ENCODE measurements at places on chromosomes 7 and 10.

DNA sequence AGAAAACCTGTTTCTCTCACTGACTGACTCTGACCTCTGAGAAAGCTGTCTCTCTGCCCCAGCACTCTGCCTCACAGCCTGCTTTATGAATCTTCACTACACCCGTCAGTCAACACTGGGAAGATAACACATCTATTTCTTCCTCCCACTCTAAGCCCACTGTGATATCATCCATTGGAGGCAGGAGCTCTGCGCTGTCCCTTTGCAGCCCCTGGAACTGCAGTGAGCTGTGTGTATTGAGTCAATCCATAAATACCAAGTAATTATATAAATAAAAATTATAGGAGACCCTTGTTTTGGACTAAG is 17.2 kb upstream of the FXYD4 start:
- H3K27me3 ChIP-seq, result peaks cover 8% of the 10 kb centered on the region
- no peak overlapping the region for H3K4me3 ChIP-seq
- H3K36me3 ChIP-seq, result no peaks in the 10 kb centered on the region
- no peak for DNase-seq
- peaks cover 10% of the 10 kb centered on the region for H3K4me1 ChIP-seq

- DNase-seq, result no peak
- no peaks in the 10 kb centered on the region for H3K36me3 ChIP-seq
- no peaks in the 10 kb centered on the region for H3K4me1 ChIP-seq
- H3K27ac ChIP-seq, result no peak overlapping the region
- H3K4me3 ChIP-seq, result no peak overlapping the region
- H3K27me3 ChIP-seq, result peaks cover 8% of the 10 kb centered on the region
Measured at GRCh38 chr10:61040399-61041016, 96.5 kb upstream of the RHOBTB1 start.

- H3K27ac ChIP-seq, result no peak overlapping the region
- no peaks in the 10 kb centered on the region for H3K27me3 ChIP-seq
- DNase-seq, result no peak
- H3K36me3 ChIP-seq, result no peaks in the 10 kb centered on the region
- H3K4me1 ChIP-seq, result peaks cover 7% of the 10 kb centered on the region
Measured at GRCh38 chr10:110487411-110488331, 10.0 kb upstream of the DUSP5 start.

DNA sequence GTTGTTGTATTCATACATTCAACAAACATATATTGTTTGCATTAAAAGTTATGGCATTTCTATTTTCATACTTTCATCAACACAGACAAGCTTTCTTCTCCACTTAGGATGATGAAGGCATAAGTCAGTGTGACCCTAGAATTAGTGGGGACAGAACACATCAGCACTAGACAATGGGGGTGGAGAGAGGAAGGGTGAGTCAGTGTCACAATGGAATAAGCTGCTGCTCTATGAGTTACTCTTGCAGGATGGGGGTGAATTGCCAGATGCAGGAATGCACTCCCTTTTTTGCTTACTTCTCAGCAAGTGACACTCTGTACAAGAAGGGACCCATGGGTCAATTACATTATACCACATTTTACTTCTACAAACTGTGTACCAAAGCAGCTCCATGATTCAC is 74.0 kb downstream of the DGKI start:
- peaks cover 25% of the 10 kb centered on the region for H3K27me3 ChIP-seq
- peak overlapping the region; percentile 29 for H3K27ac ChIP-seq
- no peak overlapping the region for H3K4me3 ChIP-seq
- DNase-seq, result no peak
- peaks cover 2% of the 10 kb centered on the region for H3K36me3 ChIP-seq
- H3K4me1 ChIP-seq, result no peaks in the 10 kb centered on the region

DNA sequence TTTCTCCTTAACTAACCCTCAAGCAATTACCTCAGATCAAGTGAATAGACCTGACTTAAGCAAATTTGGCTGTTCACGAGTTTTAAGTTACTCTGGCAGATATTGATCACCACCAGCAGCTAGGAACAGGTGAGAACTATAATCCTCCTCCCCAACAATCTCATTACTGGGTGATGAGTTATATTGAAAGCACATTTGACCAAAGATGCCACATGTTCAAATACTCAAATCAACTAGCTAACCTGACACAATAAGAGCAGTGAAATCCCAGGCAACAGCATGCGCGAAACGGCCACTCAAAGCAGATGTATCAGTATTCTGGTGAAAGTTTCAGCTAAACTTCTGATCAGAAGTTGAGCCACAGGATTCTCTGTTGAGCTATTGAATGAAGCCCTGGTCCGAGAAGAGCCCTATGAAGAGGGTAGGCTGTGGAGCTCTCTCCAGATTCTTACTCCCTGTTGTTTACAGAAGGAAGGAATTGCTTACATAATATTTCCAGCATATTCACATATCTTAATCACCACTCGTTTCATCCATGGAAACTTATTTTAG is 52.6 kb downstream of the CAV1 start:
- no peak overlapping the region for H3K27ac ChIP-seq
- H3K4me1 ChIP-seq, result no peaks in the 10 kb centered on the region
- peaks cover 35% of the 10 kb centered on the region for H3K27me3 ChIP-seq
- DNase-seq, result no peak
- H3K4me3 ChIP-seq, result no peak overlapping the region

DNA sequence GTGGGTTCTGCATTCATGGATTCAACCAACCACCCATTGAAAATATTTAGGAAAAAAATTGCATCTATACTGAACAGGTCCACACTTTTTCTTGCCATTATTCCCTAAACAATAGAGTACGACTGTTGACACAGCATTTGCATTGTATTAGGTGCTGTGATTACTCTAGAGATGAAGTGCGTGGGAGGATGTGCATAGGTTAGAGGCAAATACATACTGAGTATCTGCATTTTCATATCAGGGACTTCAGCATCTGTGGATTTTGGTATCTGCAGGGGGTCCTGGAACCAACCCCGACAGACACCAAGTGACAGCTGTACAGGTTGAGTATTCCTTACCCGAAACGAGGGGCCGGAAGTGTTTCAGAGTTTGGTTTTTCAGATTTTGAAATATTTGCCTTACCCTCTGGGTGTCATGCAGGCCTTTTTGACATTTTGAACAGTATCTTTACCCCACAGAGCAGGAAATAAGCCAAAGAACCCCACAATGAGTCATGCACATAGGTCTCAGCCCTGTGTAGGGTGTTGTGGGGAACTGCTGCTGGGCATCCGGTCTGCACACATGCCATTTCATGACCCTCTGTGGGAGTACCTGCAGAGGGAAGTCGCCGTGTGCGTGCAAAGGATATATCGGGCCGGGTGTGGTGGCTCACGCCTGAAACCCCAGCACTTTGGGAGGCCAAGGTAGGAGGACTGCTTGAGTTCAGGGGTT is 14.5 kb downstream of the NUDT5 start:
- H3K4me3 ChIP-seq, result peak overlapping the region; percentile 73
- peak overlapping the region; percentile 80 for H3K27ac ChIP-seq
- H3K4me1 ChIP-seq, result peaks cover 18% of the 10 kb centered on the region
- peak; percentile 34 for DNase-seq
- H3K36me3 ChIP-seq, result no peaks in the 10 kb centered on the region
- no peaks in the 10 kb centered on the region for H3K27me3 ChIP-seq

DNA sequence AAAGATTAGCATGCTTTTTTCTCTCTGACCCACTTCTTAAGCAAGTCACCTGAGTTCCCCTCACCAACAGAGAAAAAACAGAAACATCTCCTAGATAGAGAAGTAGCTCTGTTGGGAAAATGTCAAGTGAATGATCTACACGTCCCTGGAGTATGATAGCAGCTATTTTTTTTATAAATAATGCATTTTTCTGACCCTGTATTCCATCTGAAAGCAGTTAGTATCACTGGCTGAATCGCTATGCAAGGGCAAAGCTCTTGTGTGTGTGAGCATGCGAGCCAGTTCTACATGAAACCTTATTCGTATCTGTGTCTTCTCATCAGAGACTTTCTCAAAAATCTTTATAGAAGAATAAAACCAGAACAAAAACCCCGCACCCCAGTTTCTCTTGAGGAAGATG is 8.2 kb downstream of the ANKMY2 start:
- H3K27me3 ChIP-seq, result no peaks in the 10 kb centered on the region
- DNase-seq, result no peak
- H3K4me1 ChIP-seq, result peaks cover 19% of the 10 kb centered on the region
- H3K36me3 ChIP-seq, result peaks cover 5% of the 10 kb centered on the region

- no peaks in the 10 kb centered on the region for H3K27me3 ChIP-seq
- H3K36me3 ChIP-seq, result peaks cover 2% of the 10 kb centered on the region
- H3K27ac ChIP-seq, result no peak overlapping the region
- no peak overlapping the region for H3K4me3 ChIP-seq
- no peak for DNase-seq
- H3K4me1 ChIP-seq, result peaks cover 10% of the 10 kb centered on the region
Measured at GRCh38 chr10:60490013-60490412, 100.3 kb upstream of the ANK3 start.

DNA sequence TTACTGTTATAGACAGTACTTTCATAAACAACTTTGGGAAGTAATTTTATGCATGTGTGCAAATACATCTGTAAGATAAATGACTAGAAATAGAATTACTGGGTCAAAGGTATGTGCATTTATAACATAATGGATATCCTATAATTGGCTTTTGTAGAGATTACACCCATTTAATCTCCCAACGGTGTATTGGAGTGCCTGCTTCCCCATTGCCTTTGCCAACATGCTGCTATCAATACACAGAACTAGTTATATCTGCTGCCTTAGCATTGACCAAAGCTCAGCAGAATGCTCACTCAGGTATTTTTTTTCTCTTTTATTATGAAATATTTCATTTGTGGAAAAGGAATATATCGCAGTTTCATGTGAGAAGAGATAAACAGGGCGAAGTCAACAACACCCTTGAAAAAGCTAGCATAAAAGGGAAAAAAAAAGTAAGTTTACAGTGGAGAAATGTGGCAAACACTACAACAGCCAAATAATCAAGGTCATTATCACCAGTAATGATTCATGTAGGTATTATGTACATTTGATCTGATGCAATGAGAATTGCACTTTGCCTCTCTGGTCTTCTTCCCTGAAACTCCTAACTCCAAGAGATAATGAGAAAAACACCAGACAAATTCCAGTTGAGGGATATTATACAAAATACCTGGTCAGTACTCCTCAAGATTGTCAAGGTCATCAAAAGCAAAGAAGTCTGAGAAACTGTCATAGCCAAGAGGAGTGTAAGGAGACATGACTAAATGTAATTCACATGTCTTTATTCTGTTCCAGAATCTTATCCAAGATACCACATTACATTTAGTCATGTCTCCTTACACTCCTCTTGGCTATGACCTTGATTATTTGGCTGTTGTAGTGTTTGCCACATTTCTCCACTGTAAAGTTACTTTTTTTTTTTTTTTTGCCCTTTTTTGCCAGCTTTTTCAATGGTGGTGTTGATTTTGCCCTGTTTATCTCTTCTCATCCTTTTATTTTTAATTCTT is 36.8 kb downstream of the MARCHF5 start:
- H3K27me3 ChIP-seq, result no peaks in the 10 kb centered on the region
- H3K4me3 ChIP-seq, result no peak overlapping the region
- H3K4me1 ChIP-seq, result peaks cover 12% of the 10 kb centered on the region
- no peaks in the 10 kb centered on the region for H3K36me3 ChIP-seq
- H3K27ac ChIP-seq, result no peak overlapping the region

GRCh38 chr7:135239263-135239662 is 5.6 kb downstream of the STRA8 start:
- no peaks in the 10 kb centered on the region for H3K4me1 ChIP-seq
- no peaks in the 10 kb centered on the region for H3K36me3 ChIP-seq
- no peak overlapping the region for H3K27ac ChIP-seq
- H3K4me3 ChIP-seq, result no peak overlapping the region
- peaks cover 14% of the 10 kb centered on the region for H3K27me3 ChIP-seq

DNA sequence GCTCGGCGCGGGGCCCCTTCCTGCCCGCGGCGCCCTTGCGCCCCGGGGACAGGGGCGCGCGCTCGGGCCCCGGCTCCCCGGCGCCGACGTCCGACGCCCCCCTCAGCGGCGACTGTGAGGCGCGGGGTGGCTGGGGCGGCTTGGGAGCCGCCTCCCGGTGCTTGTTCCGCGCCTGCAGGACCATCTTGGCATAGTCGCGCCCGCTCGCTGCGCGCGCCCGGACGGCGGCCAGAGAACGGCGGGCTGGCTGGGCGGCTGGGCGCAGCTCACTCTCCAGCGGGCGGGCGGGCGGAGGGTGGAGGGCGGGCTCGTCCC is at the start of gene DPY19L1:
TSS of gene DPY19L1 (minus strand) at position 275 of the 315 bp plus-strand sequence. CDS start at position 184, 91 bp downstream.
- H3K4me3 ChIP-seq, result peak within 1 kb of the TSS; percentile 97
- H3K27me3 ChIP-seq, result no peaks in the 10 kb centered on the region
- H3K27ac ChIP-seq, result peak within 1 kb of the TSS; percentile 97
- H3K36me3 ChIP-seq, result peaks cover 2% of the 10 kb centered on the region
- H3K4me1 ChIP-seq, result peaks cover 30% of the 10 kb centered on the region
- DNase-seq, result no peak

GRCh38 chr7:74020390-74020789 is 7.6 kb upstream of the ELN start:
- H3K4me3 ChIP-seq, result no peak overlapping the region
- peaks cover 2% of the 10 kb centered on the region for H3K4me1 ChIP-seq
- H3K27ac ChIP-seq, result no peak overlapping the region
- H3K36me3 ChIP-seq, result no peaks in the 10 kb centered on the region
- peaks cover 41% of the 10 kb centered on the region for H3K27me3 ChIP-seq
- DNase-seq, result no peak
